AG09309 (cell line): ENCODE measurements at places on chromosomes 6 and 20.

DNA sequence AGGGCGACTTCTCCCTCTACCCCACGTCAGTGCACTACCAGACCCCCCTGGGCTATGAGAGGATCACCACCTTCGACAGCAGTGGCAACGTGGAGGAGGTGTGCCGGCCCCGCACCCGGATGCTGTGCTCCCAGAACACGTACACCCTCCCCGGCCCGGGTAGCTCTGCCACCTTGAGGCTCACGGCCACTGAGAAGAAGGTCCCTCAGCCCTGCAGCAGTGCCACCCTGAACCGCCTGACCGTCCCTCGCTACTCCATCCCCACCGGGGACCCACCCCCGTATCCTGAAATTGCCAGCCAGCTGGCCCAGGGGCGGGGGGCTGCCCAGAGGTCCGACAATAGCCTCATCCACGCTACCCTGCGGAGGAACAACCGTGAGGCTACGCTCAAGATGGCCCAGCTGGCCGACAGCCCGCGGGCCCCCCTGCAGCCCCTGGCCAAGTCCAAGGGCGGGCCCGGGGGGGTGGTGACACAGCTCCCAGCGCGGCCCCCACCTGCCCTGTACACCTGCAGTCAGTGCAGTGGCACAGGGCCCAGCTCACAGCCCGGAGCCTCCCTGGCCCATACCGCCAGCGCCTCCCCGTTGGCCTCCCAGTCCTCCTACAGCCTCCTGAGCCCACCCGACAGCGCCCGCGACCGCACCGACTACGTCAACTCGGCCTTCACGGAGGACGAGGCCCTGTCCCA, 57.5 kb upstream of the TMEM181 start:
- DNase-seq, result no peak

GRCh38 chr6:160996131-160996601, 4.6 kb downstream of the MAP3K4 start:
- DNase-seq, result no peak

DNA sequence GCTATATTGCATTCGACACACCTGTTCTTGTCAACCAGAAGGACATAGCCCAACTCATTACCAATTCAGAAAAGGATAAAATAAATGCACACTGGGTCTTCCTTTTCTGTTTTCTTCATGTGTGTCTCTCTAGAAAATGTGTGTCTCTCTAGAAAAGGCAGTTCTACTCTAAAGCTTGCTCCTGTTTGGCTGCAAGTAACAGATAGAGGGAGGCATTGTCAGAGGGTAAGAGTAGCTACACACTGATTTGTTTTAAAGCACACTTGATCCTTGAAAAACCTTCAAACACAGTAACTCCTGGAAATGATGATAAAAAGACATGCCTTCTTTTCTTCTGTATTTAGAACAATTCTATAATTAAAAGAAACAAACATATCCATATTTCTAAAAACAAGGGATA, 21.3 kb downstream of the GRM1 start:
- no peak for DNase-seq

- DNase-seq, result no peak
Observed at GRCh38 chr6:71410681-71411080, 122.1 kb downstream of the OGFRL1 start.

GRCh38 chr6:85506441-85507093, 56.7 kb downstream of the NT5E start:
- no peak for DNase-seq

DNA sequence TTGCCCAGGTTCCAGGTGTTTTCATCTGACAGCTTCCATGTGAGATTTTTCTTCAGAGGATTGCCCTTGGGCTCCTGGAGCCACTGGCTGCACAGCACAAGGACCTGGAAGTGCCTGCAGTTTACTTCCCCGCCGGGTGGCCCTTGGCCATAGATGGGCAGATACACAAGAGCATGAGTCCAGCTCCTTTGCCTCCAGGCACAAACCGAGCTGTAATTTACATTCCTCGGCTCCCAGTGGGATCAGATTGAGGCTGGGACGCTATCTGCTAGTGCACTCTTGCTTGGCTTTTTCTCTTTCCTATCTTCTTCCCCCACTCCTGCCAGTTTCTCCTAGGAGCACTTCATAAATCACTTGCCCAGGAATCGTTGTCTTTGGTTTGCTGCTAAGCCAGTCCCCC, 85.4 kb upstream of the RALY start:
- no peak for DNase-seq

- no peak for DNase-seq
Observed at GRCh38 chr20:426566-426965, 18.5 kb downstream of the RBCK1 start.

- DNase-seq, result no peak
Observed at GRCh38 chr6:3196770-3197169, 30.7 kb downstream of the TUBB2B start.

DNA sequence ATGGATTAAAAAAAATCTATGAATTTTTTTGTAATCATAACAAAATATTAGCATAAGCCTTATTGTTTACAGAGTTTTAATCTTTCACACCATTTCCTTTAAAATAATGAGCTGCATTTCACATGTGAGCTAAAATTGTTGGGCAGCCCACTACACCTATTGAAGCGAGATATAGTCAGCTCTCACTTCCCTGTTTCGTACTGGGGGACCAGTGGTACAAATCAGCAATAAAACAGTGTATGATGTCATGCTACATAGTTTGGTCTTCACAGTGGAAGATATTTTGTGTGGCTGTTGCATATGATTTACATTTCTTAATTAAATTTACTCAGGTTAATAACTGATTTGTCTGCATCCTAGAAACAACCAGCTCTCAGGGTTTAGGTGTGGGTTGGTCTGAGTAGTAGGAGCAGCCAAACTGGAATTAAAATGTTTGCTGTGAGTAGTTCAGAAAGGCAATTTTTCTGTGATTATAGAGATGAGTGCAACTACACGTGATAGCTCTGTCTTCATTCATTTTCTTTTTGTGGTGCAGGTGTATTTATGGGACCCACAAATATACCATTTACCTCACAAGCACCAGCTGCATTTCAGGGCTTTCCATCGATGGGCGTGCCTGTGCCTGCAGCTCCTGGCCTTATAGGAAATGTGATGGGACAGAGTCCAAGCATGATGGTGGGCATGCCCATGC, 99.3 kb downstream of the B3GAT2 start:
- no peak for DNase-seq

- no peak for DNase-seq
Observed at GRCh38 chr20:60050193-60050947, 92.1 kb downstream of the CDH26 start.

DNA sequence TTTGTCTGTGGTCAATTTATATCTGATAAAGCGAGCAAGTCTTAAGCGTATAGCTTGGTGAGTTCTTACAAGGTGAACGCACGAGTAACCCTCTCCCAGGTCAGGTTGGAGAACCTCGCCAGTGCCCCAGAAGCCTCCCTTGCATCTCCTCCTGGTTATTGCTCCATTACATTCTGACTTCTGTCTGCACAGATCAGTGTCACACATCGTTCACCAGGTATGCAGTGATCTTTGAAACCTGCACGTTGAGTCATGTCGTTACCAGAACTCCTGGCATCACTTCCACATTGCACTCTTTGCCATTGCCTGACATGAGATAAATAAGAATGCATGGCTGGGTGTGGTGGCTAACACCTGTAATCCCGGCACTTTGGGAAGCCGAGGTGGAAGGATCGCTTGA, 44.2 kb downstream of the AKAP12 start:
- DNase-seq, result no peak

DNA sequence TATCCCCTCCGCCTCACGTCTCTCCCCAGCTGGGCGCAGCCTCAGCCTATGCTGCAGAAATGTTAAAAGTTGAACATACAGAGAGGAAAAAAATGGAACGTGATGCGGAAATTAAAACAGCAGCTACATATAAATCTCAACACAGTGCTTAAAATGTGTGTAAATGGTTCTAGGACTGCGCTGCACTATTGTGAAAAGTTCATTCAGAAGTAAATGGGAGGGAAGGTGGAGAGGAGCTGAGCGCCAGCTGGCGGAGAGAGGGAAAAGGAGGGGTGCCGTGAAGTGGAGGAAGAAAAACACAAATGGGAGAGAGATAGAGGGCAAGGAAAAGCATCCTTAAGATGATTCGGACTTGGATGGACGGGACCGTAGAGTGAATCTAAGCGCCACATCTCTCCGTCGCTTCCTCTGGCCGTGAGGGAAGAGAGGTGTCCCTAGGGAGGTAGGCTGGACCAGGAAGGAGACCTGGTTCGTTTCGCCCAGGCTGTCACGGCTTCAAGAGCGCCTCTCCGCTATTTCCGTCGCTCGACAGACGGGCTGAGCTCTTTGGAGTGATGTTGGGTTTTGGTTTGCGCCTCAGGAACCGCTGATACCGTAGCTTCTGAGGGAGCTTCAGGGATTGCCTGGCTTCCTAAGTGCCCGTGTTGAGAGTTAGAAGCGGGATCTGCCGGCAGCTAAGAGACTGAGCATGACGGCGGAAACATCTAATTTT, 113.7 kb downstream of the TRIM27 start:
- DNase-seq, result no peak

DNA sequence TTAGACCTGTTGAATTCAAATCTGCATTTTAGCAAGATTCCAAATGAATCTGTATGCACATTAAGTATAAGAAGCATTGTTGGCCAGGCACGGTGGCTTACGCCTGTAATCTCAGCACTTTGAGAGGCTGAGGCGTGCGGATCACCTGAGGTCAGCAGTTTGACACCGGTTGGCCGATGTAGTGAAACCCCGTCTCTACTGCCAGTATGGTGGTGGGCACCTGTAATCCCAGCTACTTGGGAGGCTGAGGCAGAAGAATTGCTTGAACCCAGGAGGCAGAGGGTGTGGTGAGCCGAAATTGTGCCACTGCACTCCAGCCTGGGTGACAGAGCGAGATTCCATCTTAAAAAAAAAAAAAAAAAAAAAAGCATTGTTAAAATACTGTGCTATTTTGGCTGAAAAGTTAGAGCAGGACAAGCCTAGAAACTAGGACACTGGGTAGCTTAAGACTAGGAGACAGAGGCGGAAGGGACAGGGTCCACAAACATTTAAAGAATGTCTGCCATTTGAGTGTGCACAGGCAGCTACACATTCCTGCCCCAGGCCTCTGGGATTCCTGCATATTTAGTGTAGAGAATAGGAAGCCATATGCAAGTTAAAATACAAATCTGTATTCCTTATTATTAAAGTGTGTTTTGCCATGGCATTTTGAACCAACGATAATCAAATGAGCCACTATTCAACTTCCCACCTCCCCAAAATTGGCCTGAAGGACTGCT, 45.1 kb upstream of the EEF1A1 start:
- no peak for DNase-seq

GRCh38 chr6:47106721-47107197, 64.6 kb upstream of the ADGRF1 start:
- no peak for DNase-seq

DNA sequence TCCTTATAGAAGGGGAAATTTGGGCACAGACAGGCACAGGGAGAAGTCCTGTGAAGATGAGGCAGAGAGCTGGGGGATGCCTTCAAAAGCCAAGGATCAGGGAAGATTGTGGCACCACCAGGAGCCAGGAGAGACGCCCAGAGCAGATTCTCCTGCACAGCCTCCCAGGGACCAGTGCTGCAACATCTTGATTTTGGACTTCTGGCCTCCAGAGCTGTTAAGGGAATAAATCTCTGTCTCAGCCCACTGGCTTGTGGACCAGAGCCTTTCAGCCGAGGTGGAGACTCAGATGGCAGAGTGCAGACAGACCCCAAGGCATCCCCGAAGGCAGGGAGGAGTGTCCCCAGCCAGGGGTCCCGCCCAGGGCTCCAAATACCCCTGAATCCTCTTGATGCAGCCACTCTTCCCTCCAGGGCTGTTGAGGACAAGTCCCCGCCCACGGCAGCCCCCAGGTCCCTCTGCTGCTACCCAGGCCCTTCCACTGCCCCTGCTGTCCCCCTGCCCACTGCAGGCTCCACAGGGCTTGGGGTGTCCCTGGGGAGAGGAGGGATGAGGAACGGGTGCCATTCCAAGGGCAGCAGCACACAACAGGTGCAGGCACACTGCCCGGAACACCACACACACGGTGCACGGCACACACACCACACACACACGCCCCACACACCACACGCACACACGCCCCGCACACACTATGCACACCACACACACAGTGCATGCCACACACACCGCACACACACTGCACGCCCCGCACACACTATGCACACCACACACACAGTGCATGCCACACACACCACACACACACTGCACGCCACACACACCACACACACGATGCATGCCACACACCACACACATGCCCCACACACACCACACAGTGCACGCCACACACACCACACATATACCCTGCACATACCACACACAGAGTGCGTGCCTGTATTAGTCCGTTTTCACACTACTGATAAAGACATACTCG, 311.4 kb downstream of the TAF4 start:
- DNase-seq, result no peak

DNA sequence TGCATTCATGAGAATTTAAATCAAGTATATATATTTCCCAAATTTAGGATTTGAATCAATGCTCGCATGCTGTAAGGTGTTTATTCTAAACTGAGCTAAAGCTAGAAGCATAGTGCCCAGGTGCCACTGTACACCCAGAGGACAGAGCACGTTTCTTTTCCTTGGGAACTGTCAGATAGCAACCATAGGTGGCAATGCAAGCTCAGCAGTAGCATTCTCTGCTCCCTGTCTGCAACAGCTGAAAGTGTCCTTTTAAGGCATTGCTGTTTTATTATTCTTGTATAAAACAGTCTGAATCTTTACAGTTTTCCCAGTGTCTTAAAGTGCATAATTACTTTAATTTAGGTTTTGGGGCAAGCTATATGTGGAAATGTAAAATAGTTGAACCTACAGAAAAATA, 443.4 kb upstream of the MMS22L start:
- DNase-seq, result no peak
